Tibial nerve (tissue), 4 donors: ENCODE measurements at places on chromosomes 12 and 14. TPM values are rescaled to one million over a fixed set of nuclear protein-coding genes. Genes with fewer than 3 reads are reported as not detected.

Gene LETMD1
- total RNA-seq = 61.2 TPM

Gene MEG3
- 101 TPM for total RNA-seq

Gene GUCY2C
- total RNA-seq = not detected

Gene PDE3A
- 14.1 TPM for total RNA-seq

Gene PZP
- 0.59 TPM for total RNA-seq

DNA sequence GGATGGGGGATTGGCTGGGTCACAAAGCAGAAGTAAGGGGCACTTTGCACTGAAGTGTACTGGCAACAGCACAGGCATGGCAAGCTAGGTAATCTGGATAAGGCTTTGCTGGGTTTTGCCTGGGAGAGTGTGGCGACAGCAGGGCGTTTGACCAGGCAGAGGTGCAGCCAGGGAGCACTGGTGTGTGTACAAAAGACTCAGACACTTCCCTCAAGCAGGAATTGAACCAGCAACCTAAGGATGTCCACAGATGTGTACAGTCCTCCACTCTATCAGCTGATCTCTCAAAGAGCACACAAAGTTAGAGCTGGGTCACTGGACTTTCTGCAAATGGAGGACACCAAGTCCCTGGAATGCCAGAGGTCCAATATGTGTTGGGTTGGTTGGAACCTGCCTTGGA is 15.4 kb upstream of the RNASE4 start:
- no peak overlapping the region for H3K27ac ChIP-seq
- H3K4me1 ChIP-seq = no peaks in the 10 kb centered on the region
- DNase-seq = no peak
- no peaks in the 10 kb centered on the region for H3K27me3 ChIP-seq
- no peak overlapping the region for H3K4me3 ChIP-seq

GRCh38 chr12:111022386-111022785 is 102.0 kb upstream of the MYL2 start:
- no peaks in the 10 kb centered on the region for H3K4me1 ChIP-seq
- no peak for DNase-seq
- H3K36me3 ChIP-seq = no peaks in the 10 kb centered on the region

- H3K4me1 ChIP-seq = no peaks in the 10 kb centered on the region
- no peak for DNase-seq
- H3K27me3 ChIP-seq = no peaks in the 10 kb centered on the region
- no peak overlapping the region for H3K27ac ChIP-seq
- no peaks in the 10 kb centered on the region for H3K36me3 ChIP-seq
Measured at GRCh38 chr14:92637864-92638263, 110.6 kb downstream of the LGMN start.

GRCh38 chr12:112606611-112607365 is 184.8 kb upstream of the RPH3A start:
- no peaks in the 10 kb centered on the region for H3K27me3 ChIP-seq
- no peak for DNase-seq
- no peak overlapping the region for H3K27ac ChIP-seq
- no peaks in the 10 kb centered on the region for H3K4me1 ChIP-seq

DNA sequence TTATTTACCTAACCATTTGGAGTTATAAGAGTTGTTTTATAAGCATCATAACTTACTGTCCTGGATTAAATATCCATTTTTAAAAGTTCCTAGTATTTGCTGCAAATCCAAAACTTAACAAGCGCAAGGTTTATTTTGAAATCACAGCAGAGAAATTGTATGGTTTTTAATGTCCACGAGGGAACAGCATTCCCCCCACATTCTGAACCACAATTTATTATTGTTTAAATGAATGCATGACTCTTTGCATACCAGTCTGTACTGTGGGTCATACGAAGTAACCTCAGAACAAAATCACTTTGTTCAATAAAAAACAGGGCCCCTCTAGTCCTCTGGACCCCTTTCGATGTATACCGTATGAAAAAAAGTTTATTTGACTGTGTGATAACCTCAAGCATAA is 75.9 kb downstream of the DACT1 start:
- peaks cover 25% of the 10 kb centered on the region for H3K4me1 ChIP-seq
- no peak overlapping the region for H3K27ac ChIP-seq
- H3K27me3 ChIP-seq = no peaks in the 10 kb centered on the region
- DNase-seq = no peak

DNA sequence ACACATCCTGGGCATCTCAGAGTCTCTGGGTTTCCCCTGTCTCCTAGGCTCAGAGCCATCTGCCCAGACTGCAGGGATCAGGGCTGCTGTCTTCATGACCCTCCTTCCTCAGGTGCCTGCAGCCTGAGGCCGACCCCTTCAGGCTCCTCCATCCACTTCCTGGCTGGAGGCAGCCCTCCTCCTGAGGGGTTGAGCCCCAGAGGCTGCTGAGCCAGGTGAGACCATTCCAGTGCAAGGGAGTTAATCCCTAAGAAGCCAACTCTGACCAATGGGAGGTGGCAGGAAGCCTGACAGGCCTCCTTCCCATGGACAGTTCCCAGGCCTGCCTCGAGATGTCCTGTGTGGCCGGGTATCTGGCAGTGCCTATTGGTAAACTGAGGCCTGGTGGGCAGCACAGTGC is 8.4 kb upstream of the PPP4R4 start:
- no peak overlapping the region for H3K4me3 ChIP-seq
- H3K4me1 ChIP-seq = no peaks in the 10 kb centered on the region
- no peaks in the 10 kb centered on the region for H3K36me3 ChIP-seq
- H3K27ac ChIP-seq = no peak overlapping the region

DNA sequence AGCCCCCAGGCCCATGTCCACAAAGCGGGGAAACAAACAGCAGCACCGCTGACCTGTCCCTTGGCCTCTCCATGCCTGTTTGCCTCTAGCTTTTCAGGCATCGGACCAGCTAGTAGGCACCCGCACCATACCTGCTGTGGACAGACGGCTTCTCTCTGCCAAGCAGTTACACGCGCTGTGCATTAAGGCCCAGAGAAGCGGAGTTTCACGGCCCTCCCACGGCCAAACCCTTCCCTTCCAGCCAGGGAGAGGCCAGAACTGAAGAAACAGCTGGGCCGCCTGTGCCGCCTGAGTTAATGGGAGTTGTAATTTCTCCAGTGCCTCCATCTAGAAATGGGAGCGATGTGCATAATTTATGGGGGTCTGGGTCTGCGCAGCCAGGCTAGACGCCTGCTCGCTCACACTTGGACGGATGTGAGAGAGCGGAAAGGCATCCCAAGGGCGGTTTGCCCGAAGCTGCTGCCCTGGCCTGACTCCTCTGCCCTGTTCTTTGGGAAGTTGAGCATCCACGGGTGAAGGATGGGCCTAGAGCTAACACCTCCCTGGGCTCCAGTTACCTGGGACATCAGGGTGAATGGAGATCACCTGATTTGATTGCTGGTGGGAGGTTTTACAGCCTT is 89.7 kb upstream of the BCL11B start:
- DNase-seq = no peak
- H3K36me3 ChIP-seq = no peaks in the 10 kb centered on the region
- H3K27me3 ChIP-seq = no peaks in the 10 kb centered on the region
- H3K4me1 ChIP-seq = no peaks in the 10 kb centered on the region
- no peak overlapping the region for H3K27ac ChIP-seq
- H3K4me3 ChIP-seq = no peak overlapping the region
